Endothelial cell of umbilical vein (primary cell): ENCODE measurements at places on chromosomes 16 and 17. TPM values are rescaled to one million over a fixed set of nuclear protein-coding genes. Genes with fewer than 3 reads are reported as not detected.
A peak's percentile ranks its signal among the peaks of the same experiment; 100 is the strongest.

The RCVRN gene
- total RNA-seq: not detected in 2 replicates

The PMP22 gene
- 51.2 and 67.2 TPM in 2 replicates for total RNA-seq

GRCh38 chr16:14454391-14454790, 175.7 kb downstream of the PARN start:
- no peak for DNase-seq

DNA sequence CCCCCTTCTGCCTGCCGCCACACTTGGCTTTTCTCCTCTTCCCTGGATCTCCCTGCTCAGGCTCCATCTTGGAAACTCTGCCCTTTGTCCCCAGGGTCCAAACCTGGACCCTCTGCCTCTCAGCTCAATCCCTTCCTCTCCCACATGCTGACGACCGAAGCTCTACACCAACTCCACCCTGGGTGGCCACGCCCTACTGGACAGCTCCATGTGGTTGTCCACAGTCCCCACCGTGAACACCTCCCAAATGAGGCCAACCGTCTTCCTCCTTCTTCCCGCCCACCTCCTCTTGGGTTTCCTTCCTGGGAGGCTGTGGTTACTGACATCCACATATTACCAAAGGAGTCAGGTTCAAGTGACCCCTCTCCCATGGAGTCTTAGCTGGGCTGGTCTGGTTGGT, 22.6 kb upstream of the MLKL start:
- no peak for DNase-seq

The SLC43A2 gene
- 41.7 and 54.6 TPM in 2 replicates for total RNA-seq

The TMEM114 gene
- not detected in 2 replicates for total RNA-seq

- no peak for DNase-seq
Measured at GRCh38 chr17:76511668-76512365, 10.6 kb upstream of the RHBDF2 start.

DNA sequence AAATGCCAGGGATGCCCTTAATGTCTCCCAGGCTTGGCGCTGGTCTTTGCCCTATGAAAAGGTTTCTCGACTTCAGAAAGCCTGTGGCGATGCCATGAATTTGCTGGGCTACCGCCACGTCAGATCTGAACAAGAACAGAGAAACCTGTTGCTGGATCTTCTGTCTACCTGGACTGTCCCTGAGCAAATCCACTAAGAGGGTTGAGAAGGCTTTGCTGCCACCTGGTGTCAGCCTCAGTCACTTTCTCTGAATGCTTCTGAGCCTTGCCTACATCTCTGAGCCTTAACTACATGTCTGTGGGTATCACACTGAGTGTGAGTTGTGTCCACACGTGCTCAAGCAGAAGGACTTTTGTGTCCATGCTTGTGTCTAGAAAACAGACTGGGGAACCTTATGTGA, 11.4 kb downstream of the CHST4 start:
- DNase-seq: peak; percentile 33

The TEKT1 gene
- not detected in 2 replicates for total RNA-seq

DNA sequence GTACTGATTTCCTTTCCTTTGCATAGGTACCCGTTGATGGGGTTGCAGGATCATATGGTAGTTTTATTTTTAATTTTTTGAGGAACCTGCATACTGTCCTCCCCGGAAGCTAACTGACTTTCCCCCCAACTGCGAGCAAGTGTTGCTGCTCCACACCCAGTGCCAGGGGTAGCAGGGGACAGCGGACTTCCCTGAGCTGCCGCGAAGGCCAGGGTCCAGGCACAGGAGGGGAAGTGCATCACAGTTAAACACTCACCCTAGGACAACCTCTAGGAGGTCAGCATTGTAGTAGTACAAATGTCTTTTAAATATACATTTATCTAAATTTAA, 201.7 kb downstream of the NPIPB11 start:
- no peak for DNase-seq

DNA sequence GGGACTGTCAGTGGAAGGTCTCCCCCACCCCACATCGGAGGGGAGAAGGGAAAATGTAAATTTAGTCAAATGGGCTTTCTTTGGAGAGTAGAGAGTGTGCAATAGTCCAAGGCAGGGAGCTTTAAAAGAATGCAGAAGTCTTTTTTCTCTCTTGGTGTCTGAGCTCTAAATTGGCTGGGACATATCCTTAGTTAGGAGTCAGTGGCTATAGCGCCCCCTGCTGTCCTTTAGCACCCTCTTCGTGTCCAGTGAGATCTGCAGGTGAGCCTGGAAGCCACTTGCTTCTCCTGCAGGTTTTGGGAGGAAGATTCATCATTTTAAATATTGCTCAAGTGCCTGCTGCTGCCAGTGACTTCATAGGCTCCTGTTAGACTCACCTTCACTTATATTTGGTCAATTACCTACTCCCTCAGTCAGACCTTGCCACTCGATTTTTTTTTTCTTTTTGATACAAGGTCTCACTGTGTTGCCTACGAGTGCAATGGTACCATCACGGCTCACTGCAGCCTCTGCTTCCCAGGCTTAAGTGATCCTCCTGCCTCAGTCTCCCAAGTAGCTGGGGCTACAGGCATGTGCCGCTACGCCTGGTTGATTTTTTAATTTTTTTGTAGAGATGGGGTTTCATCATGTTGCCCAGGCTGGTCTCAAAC, 174.8 kb downstream of the PRKCB start:
- DNase-seq: peak; percentile 57

DNA sequence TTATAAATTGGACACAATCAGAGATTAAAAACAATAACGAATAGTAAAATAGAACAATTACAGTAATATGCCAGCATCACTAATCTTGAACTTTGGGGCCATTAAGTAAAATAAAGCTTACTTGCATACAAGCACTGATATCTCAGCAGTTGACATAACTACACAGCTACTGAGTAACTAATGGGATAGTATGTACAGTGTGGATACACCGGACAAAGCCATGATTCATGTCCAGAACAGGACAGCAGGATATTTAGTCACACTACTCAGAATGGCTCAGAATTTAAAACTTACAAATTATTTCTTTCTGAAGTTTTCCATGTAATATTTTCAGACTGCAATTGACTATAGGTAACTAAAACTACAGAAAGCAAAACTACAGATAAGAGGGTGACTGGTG, 427.5 kb downstream of the CDH13 start:
- DNase-seq: peak; percentile 48

The XAF1 gene
- total RNA-seq: 15.0 and 21.5 TPM in 2 replicates

- DNase-seq: peak; percentile 6
Measured at GRCh38 chr17:63843910-63844677, 1.6 kb upstream of the SMARCD2 start.

- DNase-seq: no peak
Measured at GRCh38 chr17:50527155-50527762, 5.3 kb upstream of the EPN3 start.

The IGFALS gene
- total RNA-seq: not detected in 2 replicates

GRCh38 chr17:47720196-47720595, 12.8 kb upstream of the TBX21 start:
- no peak for DNase-seq

DNA sequence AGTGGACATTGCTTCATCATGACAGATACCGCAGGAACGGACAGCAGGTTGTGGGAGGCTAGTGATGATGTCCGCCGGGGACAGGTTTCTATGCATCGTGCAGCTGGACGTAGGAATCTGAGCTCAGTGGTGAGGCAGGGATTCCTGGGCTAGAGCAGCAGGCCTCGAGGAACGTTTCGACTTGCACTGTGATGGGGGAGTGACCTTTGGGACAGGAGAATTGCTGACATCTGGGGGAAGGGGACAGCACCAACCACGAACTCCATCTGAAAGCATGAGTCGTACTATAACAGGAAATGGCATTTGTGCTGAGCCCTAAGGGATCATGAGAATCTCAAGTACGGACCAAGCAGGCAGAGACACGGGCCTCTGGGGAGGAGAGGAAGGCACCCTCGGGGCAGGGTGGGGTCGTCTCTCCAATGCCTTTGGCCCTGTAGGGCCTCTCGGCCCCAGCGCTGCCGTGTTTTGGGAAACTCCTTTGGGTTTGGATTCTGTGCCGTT, 65.8 kb upstream of the ENDOV start:
- no peak for DNase-seq

The STX1B gene
- total RNA-seq: 0.07 and 0.11 TPM in 2 replicates
